ENCODE measurements at places on chromosomes 4 and X.

- DNase-seq, result no peak
Observed at GRCh38 chr4:4293279-4293678, 3.2 kb downstream of the ZBTB49 start.

- no peak for DNase-seq
Observed at GRCh38 chr4:177855507-177856197, 413.4 kb upstream of the AGA start.

- no peak for DNase-seq
Observed at GRCh38 chr4:53012738-53013137, 150.6 kb downstream of the RASL11B start.

DNA sequence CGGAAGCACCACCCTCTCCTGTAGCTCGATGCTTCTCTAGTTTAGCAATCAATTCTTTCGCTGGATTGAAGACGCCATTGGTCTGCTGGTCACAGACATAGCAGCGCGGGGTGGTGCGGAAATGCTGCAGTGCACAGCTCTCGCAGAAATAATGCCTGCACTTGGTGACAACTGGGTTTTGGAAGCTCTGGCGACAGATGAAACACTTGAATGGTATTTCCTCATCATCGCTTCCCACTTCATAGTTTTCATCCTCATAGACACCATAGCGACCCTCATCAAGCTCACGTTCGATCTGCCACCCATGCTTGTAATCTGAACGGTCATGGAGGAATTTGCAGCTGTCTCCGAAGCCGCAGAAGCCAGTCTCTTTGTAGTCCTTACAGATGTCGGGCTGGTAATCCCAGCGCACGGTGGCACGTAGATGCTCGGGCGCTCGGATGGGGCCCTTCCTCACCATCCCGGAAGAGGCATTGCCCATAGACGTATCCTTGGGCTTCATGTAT lies 854 bp downstream of the RNF113A start:
- no peak for DNase-seq

DNA sequence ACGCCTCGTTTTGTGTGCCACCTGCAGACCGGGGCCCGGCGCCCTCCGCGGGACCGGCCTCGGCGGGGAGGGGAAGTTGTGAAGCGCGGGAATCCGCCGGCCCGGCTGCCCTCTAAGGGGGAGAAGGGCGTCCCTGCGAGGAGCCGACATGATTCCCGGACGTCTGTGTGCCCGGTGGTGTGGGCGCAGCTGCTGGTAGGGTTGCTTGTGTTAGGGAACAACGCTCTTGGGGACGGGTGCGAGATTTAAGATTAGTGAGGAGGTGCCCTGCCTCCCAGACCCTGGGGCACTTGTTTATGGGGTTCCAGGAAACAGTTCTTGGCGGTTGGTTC lies 627 bp downstream of the CDKN2AIP start:
- DNase-seq, result no peak

GRCh38 chr4:76376534-76376933 lies 44.4 kb downstream of the CCDC158 start:
- no peak for DNase-seq

GRCh38 chr4:51995647-51996220 lies 24.4 kb downstream of the LRRC66 start:
- no peak for DNase-seq

GRCh38 chr4:47122592-47123291 lies 91.4 kb downstream of the GABRB1 start:
- no peak for DNase-seq

GRCh38 chrX:139196890-139197289 lies 333.6 kb upstream of the F9 start:
- DNase-seq, result no peak

DNA sequence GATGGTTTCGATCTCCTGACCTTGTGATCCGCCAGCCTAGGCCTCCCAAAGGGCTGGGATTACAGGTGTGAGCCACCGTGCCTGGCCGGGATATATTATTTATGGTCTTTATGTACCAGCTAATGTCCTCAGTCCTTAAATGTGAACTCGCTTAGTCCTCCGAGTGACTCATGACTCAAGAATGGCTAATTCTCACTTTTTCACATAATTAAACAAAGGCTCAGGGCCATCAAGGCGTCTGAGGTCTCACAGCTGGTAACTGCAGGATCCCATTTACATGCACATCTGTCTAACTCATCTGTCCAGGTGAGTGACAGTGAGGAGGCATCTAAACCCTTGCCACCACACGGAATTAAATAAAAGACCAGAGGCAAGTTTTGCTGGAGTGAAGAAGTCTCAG lies 73.5 kb downstream of the HS3ST1 start:
- DNase-seq, result no peak

GRCh38 chr4:22932326-22932725 lies 239.6 kb downstream of the GBA3 start:
- DNase-seq, result no peak

- no peak for DNase-seq
Observed at GRCh38 chrX:133258481-133258880, 40.3 kb upstream of the TFDP3 start.

- DNase-seq, result no peak
Observed at GRCh38 chrX:69031971-69032391, 133.3 kb downstream of the PJA1 start.

- DNase-seq, result no peak
Observed at GRCh38 chr4:6607368-6608055, 32.5 kb downstream of the MAN2B2 start.

DNA sequence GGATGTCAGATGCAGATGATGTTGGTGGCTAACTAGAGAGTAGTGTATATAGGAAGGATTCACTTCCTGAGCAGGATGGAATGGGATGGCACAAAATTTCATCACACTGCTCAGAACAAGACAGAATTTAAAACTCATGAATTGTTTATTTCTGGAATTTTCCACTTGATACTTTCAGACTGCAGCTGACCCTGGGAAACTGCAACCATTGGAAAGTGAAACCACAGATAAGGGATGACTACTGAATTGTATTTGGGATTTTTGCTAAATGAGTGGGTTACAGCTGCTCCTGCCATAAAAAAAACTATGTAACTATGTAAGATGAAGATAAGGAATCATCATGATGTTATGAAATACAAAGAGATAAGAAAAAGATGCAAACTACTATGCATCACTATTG lies 51.4 kb downstream of the NPY5R start:
- no peak for DNase-seq

DNA sequence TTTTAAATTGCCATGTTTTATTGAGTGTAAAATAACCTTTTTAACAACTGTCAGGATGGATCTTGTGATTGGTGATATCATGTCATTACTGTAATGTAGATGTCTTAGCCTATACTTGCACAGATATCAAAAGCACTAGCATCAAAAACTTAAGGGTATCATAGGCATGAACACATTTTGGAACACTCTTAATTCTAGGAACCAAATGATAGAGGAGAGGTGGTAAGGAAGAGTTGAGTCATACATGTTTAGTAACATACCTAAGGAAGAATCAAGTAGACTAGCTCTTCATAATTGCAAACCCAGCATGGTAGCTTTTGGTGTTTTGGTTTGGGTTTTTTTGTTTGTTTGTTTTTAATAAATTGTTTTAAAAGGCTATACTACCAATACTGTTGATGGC lies 43.4 kb downstream of the SMARCAD1 start:
- DNase-seq, result no peak

GRCh38 chrX:68443155-68443868 lies 10.0 kb upstream of the OPHN1 start:
- no peak for DNase-seq

GRCh38 chr4:186669159-186669731 lies 54.4 kb downstream of the FAT1 start:
- DNase-seq, result no peak

DNA sequence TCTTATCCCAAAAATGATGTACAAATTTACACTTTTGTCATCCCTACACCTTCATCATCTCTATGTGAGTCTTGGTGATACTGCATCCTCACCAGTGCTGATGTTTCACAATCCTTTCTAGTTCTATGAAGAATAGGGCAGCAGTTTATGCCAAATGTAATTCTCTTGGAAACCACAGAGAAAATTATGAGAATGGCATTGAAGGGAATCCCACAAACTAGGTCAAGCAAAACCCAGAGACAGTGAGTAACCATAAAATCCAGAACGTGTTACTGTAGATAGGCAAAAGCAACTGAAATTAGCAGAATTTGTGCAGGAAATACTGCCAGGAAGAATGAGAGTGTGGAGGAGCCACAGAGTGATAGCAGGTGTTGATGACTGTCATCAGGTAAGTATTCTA lies 24.5 kb downstream of the IL15 start:
- DNase-seq, result no peak

GRCh38 chr4:188578657-188579056 lies 439.4 kb downstream of the TRIML1 start:
- DNase-seq, result no peak

GRCh38 chrX:68261060-68261672 lies 172.1 kb downstream of the OPHN1 start:
- DNase-seq, result no peak

- DNase-seq, result no peak
Observed at GRCh38 chrX:148573119-148573518, 72.7 kb downstream of the AFF2 start.

- no peak for DNase-seq
Observed at GRCh38 chrX:110409925-110410324, 51.3 kb downstream of the RTL9 start.

GRCh38 chr4:1554876-1555265 lies 129.2 kb downstream of the FAM53A start:
- no peak for DNase-seq

- no peak for DNase-seq
Observed at GRCh38 chr4:75924309-75924827, 16.4 kb downstream of the NAAA start.

DNA sequence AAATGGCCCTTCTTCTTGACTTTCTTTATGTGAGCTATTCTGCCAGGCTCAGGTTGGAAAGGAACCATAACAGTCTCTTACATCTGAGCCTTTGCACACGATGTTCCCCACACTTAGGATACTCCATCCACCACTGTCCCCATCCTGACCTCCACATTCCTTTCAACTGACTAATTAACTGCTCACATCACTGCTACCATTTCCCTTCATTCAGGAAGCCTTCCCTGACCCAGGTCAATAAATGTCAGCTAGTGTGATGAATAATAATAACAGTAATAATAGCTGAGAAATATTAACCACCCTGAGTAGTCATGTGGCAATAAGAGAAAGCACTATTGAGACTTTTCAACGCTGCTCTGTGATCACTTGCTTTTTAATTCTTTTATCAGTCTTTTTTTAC lies 291.7 kb downstream of the KCNIP4 start:
- no peak for DNase-seq

GRCh38 chr4:72375073-72375736 lies 193.8 kb downstream of the ADAMTS3 start:
- DNase-seq, result no peak

- DNase-seq, result no peak
Observed at GRCh38 chrX:68632491-68632890, 15.0 kb upstream of the STARD8 start.

DNA sequence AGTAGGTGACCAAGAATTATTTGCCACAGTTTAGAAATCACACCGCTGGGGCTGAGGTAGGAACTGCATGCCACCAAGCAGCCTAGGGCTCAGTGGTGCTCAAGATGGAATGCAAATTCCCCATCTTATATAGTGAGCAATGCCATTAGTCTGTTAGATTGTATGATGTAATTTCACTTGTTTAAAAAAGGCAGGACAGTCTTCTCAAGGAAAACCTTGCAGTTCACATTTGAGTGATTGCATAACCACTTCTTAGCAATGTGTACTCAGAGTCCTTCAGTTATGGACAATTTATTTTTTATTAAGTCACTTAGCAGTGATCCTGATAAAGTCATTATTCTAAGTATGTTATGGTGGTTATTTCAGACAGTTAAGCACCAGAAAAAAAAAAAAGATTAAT lies 142.9 kb upstream of the SFRP2 start:
- DNase-seq, result no peak

- DNase-seq, result no peak
Observed at GRCh38 chr4:175542786-175543185, 269.3 kb downstream of the GPM6A start.

GRCh38 chrX:40617566-40617965 lies 5.7 kb upstream of the MPC1L start:
- DNase-seq, result no peak

DNA sequence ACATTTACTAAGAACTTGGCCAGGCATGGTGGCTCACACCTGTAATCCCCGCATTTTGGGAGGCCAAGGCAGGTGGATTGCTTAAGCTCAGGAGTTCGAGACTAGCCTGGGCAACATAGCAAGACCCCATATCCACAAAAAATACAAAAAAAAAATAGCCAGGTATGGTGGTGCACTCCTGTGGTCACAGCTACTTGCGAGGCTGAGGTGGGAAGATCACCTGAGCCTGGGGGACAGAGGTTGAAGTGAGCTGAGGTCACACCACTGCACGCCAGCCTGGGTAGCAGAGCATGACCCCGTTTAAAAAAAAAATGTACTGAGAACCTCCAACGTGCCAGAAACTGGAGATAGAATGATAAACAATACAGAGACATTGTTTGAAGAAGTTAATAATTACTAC lies 8.0 kb downstream of the OPRPN start:
- no peak for DNase-seq

- DNase-seq, result no peak
Observed at GRCh38 chrX:153190381-153190780, 11.3 kb downstream of the MAGEA1 start.

DNA sequence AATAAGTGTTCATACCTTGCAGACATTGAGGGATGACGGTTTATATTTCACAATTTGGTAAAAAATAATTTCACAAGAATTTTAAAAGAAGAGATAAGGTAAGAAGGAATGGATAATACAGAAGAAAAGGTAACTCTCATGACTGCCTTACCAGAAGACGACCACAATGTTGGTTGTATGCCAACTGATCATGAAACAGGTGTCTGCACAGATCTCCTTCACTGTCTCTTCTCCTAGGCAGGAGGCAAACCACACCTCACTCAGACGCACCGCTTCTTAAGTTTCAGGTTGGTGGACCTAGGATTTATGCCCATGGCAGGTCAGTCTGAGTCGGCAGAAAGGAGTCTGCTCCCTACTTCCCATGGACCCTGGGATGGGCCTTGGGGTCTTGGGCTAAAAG lies 177.2 kb downstream of the VSIG4 start:
- no peak for DNase-seq

GRCh38 chr4:7863911-7864681 lies 75.6 kb downstream of the AFAP1 start:
- DNase-seq, result no peak

DNA sequence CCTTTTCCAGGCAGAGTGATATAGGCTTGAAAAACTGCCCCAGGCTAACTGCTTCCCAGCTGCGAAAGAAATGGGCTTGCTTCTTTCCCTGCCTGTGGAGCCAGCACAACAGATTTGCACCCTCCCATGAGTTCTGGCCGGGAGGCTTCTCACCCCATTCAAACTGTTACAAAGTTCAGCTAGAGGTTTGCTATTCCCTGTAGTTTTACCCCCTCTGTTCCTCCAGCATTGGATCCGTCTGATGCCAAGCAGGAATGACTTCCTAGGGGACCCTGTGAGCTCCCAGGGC lies 87.6 kb upstream of the NDST4 start:
- DNase-seq, result no peak

GRCh38 chr4:30601070-30601865 lies 118.9 kb upstream of the PCDH7 start:
- no peak for DNase-seq

Measured in stimulated activated CD8-positive, alpha-beta memory T cell treated with anti-CD3 and anti-CD28 coated beads, Interleukin-2, amount 100 ng/mL, for 1 hour (primary cell).